Smooth muscle cell of the brain vasculature (primary cell): ENCODE measurements at places on chromosomes 3 and 15.

- no peak for DNase-seq
These were observed 3.7 kb downstream of the KPNA1 start for GRCh38 chr3:122510878-122511535.

- DNase-seq, result no peak
These were observed 224.1 kb downstream of the IGSF11 start for GRCh38 chr3:118810499-118811035.

- no peak for DNase-seq
These were observed 31.6 kb upstream of the PCSK6 start for GRCh38 chr15:101521069-101521468.

- DNase-seq, result no peak
These were observed 60.6 kb upstream of the IL12A start for GRCh38 chr3:159928071-159928491.

- DNase-seq, result no peak
These were observed 5.2 kb downstream of the CD200 start for GRCh38 chr3:112338021-112338726.

DNA sequence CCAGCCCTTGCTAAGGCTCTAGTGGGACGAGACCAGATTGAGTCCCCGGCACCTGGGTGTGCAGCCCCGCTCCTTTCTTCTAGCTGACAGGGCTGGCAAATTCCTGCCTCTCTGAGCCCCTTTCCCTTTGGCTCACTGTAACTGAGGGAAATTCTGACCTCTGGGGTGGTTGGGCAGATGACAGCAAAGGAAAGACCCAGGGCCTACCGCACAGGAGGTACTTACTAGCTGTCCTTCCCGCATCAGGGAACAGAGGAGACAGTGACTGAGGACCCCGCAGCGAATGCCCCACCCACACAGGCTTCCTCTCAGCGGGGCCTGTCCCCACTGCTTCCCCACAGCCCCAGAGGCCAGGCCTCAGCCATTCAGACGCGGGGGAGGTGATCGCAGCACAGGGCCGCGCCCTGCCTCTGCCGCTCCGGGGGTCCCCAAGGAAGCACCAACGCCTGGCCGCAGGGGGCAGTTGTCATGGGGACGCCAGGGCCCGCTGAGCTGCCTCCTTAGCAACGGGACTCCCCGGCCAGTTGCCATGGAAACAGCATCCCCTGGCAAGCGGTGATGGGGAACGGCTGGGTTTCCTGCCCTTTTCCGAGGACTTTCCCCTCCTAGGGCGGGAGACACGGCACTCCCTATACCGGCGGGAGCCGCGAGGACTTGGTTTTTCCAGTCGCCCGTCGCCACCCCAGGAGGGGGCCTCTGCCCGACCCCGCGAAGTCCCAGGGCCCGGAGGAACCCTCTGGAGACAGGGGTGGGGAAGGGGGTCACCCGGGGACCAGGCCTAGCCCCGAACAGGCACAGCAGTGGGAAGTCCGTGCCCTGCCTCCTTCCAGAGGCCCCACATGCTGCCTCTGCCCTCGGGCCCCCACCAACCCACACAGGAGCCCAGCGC is 50.1 kb downstream of the HCN4 start:
- no peak for DNase-seq

DNA sequence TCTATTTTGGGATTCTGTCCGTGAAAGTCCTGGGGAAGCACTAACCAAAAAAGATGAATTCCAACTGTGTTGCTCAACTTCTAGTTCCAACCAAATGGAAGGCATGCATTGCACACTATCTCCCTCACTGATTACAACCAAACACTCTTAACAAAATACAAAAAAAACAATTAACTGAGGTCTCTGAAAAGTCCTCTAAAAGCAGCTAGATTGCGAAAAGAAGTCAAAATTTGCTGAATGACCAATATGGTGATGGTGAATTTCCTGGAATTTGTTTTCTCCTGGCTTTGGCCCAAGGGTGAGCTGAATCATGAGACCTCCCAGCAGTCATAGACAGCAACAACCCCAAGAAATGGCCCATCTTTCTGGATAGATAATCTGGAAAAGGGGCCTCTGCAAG is 28.3 kb downstream of the CYP19A1 start:
- no peak for DNase-seq

DNA sequence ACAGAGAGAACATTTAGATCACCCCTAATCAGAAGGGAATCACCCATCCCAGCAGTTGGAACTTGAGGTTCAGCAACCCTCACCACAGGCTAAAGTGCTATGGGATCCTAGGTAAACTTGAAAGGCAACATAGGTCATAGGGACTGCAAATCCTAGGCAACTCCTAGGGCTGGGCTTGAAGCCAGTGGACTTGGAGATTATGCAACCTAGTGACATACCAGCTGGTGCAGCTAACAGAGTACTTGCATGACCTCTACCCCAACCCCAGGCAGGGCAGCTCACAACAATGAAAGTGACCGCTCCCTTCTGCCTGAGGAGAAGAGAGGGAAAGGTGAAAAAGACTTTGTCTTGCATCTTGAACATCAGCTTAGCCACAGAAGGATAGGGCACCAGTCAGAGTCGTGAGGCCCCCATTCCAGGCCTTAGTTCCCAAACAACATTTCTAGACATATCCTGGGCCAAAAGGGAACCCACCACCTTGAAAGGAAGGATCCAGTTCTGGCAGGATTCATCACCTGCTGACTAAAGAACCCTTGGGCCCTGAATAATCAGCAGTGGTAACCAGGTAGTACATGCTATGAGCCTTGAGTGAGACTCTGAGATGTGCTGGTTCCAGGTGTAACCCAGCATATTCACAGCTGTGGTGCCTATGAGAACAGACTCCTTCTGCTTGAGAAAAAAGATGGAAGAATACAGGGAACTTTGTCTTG is 37.6 kb upstream of the FBN1 start:
- no peak for DNase-seq
